CD4-positive, alpha-beta memory T cell (primary cell): ENCODE measurements at places on chromosomes 2 and 18.

DNA sequence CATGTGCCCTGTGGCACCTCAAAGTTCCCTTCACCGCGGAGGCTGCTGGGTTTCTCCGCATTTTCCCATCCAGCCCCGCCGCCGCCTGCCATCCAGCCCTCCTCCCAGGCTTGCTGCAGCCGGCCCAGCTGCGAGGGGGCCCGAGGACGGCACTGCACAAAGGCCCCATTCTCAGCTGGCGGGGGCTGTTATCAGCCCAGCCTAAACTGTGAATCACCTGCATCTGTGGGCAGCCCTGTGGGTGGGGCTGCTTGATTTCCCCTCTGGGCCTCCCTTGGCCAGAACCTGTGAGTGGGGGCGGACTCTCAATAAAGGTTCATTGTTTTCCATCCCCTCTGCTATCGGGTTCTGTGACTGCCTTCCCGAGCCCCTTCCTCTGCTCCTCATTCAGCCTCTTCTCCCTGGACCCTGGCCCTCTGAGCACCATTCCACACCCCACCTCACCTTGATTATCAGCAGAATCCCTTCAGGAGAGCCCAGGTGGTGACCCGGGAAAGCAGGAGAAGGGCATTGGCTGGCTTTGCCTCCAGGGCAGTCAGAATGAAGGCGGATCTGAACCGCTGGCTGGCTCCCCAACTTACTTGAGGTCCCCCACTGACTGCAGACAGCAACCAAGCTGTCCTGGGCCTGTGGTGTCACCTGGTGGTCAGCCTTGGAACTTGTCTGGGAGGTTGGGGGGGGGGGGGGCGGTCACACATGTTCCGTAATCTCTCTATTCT is 204.5 kb downstream of the ZFP36L2 start:
- DNase-seq: no peak

- DNase-seq: peak; percentile 73
Measured at GRCh38 chr18:9137168-9138066, 836 bp downstream of the ANKRD12 start.

DNA sequence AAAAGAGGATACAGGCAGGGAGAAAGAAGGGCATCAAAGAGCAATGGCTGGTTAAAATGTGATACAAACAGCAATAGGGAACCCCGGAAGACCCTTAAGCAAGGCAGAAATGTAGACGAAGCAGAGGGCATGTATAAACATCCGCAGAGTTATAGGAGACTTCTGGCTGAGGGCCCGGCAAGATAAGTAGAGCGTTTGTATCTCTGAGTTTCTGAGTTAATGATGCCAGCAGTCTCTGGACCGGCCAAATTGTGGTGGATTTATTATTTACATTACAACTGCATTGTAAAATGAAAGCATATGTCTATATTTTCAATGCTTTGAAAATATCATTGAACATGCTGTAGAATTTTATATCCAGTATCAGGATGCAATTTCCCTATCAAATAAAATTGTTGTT is 148.0 kb upstream of the KCTD1 start:
- DNase-seq: no peak

DNA sequence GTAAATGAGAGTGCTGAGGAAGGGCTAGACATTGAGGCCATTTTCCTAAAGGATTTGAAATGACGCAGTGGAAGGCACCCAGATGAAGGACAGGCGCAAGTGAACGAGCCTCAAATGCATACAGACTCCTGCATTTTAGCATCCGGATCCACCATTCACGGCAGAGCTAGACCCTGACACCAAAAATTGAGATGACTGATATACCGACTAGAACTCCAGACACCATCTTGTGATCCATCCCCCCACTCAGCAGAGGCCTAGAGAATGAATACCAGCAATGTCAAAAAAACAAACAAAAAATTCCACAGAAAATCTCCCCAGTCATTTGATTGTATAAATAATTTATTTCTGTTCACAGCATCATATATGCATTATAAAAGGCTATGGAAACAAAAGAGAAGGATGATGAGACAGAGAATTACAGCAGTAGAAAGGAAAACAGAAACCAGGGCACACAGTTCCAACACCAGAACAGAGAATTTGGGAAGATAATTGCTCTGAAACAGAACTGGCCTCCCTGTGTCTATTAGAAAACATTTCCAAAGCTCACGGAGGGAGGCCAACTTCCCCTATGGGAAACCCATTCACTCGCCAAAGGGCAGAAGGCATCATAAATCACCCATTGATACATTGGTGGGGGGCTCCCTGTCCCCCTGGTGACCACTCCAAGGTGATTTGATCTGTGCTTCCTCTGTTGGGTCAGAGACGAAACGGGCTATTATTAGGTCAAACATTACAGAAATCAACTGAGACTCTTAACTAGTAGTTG is 4.0 kb downstream of the ARL4C start:
- DNase-seq: no peak

GRCh38 chr2:26591619-26592505 is 49.3 kb downstream of the CIB4 start:
- no peak for DNase-seq

DNA sequence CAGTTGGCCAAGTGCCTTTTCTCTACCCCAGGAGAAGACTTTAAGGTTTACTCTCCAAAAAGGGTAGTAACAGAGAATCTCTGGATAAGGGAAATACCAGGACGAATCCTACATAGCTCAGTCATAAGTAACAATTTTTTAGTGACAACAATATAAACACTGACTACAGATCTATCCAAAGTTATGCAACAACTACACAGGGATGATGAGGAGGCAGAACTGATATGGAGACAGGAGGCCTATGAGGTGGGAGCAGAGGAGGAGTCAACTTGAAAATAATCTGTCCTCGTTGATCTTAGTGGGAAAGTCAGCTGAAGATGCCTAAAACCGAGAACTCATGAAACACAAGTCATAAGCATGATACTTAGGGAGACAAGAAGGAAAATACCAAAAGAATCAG is 40.2 kb downstream of the SLC35F5 start:
- DNase-seq: no peak

GRCh38 chr2:217804791-217805667 is 197.8 kb downstream of the TNS1 start:
- no peak for DNase-seq

- no peak for DNase-seq
Measured at GRCh38 chr18:80070825-80071224, 36.6 kb downstream of the RBFA start.

GRCh38 chr2:169229590-169229989 is 132.7 kb downstream of the LRP2 start:
- DNase-seq: no peak
